ENCODE measurements at places on chromosomes 1 and 21. TPM values are rescaled to one million over a fixed set of nuclear protein-coding genes. Genes with fewer than 3 reads are reported as not detected.

FAM229A gene
- total RNA-seq = 10.0 TPM

DIO1 gene
- not detected for total RNA-seq

CLCA1 gene
- total RNA-seq = not detected

TAS1R1 gene
- not detected for total RNA-seq

Data from T-helper 1 cell treated with Interleukin-12 subunit alpha and Interleukin-12 subunit beta and Interleukin-4 antibody, amounts not matched to agents 30 ng/mL and 1 ng/mL, for 36 hours (primary cell).